Ascending aorta (tissue), 2 donors: ENCODE measurements at places on chromosomes 11 and 22.

DNA sequence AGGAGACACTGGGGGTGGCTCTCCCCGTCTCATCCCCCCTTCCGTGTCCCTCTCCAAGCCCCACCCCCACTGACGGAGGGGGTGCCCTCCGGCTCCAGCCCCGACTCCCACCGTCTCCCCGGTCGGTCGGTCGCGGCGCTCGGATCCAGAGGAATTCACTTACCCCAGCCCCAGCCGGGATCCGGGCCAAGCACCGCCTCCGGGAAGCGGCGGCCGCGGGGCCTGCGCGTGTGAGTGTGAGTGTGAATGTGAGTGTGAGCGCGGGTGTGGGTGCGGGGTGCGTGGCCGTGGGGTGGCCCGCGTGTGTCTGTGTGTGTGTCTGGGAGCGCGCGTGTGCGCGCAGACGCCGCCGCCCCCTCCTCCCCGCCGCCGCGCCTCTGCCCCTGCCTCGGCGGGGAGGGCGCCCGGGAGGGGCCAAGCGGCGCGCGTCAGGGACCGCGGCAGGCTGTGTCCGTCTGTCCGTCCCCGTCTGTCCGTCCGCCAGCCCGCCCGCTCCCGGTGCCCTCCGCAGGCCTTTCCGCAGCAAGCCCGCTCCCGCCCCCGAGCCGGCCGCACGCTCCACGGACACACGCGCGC is at the start of gene ELFN2:
ELFN2 (minus strand) TSS at position 345 of the 576 bp plus-strand sequence. CDS start 51,945 bp downstream, outside the sequence.
- DNase-seq: no peak

- no peak for DNase-seq
Observed at GRCh38 chr11:113019711-113020110, 58.5 kb downstream of the NCAM1 start.

GRCh38 chr11:90221803-90222458 is 918 bp downstream of the CHORDC1 start:
- no peak for DNase-seq

DNA sequence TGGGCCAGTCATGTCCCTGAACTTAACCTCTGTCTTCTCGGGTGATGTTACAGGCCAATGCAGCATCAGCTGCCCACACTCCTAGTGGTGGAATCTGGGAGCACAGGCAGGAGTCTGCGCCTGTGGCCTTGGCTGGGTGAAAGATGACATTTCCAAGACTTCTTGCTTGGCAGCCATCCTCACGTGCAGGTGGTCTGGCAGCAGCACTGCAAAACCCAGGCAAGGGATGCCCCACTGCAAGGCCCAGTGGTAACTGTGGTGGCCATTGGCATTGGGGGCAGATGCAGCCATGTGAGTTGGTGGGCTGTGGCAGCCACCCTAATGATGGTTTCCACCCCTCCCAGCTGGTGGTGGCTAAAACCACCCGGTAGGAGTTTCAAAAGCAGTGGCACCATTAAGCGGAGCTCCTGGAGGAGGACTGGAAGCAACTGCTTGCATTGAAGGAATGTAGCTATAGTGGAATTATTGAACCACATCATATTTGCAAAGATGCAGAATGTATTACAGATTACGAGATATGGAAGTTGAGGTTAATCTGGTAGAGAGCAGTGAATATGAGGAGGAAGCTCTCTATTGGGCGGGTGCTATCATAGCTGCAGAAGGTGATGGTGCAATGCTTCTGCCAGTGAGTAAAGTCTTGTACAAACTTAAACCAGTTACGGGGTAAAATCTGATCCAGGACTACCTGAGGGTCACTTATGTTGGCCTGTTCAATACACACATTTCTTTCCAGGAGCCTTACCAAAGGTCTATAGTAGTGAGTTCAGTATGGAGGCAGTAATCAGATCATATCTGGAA is 120.7 kb upstream of the TOP3B start:
- no peak for DNase-seq

- DNase-seq: no peak
Observed at GRCh38 chr11:33608386-33608785, 92.2 kb downstream of the C11orf91 start.
